ENCODE measurements at places on chromosomes 3 and 15. TPM values are rescaled to one million over a fixed set of nuclear protein-coding genes. Genes with fewer than 3 reads are reported as not detected.
A peak's percentile ranks its signal among the peaks of the same experiment; 100 is the strongest.

DNA sequence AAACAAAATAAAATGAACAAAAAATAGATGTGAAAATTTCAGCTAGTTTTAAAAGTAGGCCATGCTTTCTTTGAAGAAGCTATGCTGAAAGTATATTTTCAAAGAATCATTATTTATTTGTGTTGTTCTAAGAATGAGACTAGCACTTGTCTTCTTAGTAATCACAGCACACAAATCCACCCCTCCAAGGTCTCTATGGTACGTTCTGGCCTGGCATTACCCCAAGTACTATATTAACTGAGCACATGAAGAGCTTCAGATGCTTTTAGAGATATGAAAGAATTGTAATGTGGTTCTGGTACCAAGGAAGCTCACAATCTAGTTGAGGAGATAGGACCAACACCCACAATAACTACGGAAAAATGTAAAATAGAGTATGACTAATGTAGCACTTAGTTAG lies 416.5 kb downstream of the PLCL2 start:
- H3K4me1 ChIP-seq: peaks cover 8% of the 10 kb centered on the region
- no peaks in the 10 kb centered on the region for H3K27me3 ChIP-seq
- no peak overlapping the region for H3K27ac ChIP-seq
- no peaks in the 10 kb centered on the region for H3K36me3 ChIP-seq
- no peak for DNase-seq

- no peaks in the 10 kb centered on the region for H3K4me1 ChIP-seq
- DNase-seq: peak; percentile 63
- no peak overlapping the region for H3K4me3 ChIP-seq
- H3K36me3 ChIP-seq: no peaks in the 10 kb centered on the region
- H3K27ac ChIP-seq: peak overlapping the region; percentile 78
- no peaks in the 10 kb centered on the region for H3K27me3 ChIP-seq
Observed at GRCh38 chr15:65194826-65195547, 9.8 kb upstream of the CLPX start.

DNA sequence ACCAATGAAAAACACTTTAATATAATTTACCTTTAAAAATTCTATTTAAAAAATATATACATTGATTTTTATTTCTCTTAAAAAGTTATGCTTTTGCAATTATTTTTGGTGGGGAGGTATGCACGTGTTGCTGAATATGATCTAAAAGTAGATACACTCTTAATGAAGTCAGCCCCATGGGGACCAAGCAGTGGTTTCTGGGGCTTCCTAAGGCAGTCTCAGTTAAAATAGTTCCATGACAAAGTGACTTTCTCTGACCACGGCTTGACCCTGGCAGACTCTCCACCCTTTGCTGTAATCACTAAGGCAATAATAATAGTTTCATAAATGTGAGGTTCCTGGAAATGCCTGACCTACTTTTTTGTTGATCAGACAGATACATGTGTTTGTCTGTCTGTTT lies 50.4 kb downstream of the CCR4 start:
- no peak overlapping the region for H3K4me3 ChIP-seq
- H3K4me1 ChIP-seq: no peaks in the 10 kb centered on the region
- H3K27ac ChIP-seq: no peak overlapping the region

- no peak overlapping the region for H3K4me3 ChIP-seq
- no peaks in the 10 kb centered on the region for H3K36me3 ChIP-seq
- H3K4me1 ChIP-seq: peaks cover 9% of the 10 kb centered on the region
- no peaks in the 10 kb centered on the region for H3K27me3 ChIP-seq
- no peak overlapping the region for H3K27ac ChIP-seq
- no peak for DNase-seq
Observed at GRCh38 chr15:74730619-74731316, 5.4 kb upstream of the CYP1A1 start.

DNA sequence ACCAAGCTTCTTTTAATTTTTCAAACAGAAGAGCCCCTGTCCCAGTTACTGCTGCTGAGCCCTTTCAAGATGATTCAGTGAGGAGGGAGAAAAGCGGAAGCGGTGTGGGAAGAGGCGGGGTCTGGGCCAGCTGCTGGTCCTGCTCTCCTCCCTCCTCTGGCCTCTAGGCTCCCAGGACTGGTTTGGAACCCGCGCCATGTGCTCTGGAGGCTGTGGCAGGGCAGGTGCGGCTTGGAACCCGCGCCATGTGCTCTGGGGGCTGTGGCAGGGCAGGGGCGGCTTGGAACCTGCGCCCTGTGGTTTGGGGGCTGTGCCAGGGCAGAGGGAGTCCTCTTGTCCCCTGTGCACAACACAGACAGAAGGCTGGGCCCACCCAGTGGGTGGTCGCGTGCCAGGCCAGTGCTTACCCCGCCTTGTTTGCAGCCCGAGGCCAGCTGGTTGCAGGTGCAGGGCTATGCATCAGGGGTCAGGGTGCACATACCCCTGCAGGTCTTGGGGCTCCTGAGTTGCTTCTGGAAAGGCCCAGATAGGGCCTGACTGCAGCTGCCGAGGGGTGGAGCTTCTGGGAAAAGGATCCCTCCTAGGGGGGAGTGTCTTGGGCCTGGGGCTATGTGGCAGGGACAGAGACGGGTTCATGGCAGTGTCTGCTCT lies 12.2 kb downstream of the ALG1L2 start:
- no peaks in the 10 kb centered on the region for H3K36me3 ChIP-seq
- no peaks in the 10 kb centered on the region for H3K27me3 ChIP-seq
- no peak overlapping the region for H3K4me3 ChIP-seq

DNA sequence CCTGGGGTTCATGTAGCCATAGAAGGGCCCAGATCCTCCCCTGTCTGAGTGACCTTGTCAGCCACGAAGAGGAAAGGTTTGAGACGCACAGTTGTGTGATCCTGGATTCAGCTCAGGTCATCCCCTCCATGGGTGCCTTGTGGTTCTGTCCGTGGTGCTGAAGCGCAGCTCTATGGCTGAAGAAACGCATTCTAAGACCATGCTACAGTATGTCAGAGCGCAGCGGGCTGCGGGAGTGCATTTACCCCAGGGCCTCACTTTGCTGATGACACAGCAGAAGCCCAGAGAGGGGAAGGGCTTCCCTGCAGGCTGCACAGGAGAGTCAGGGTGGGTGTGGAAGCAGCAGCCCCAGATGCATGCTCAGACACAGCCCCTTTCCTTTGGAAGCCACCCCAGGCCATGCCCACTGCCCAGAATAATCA lies 68.8 kb upstream of the IQSEC1 start:
- H3K4me3 ChIP-seq: no peak overlapping the region
- H3K27me3 ChIP-seq: no peaks in the 10 kb centered on the region
- peak; percentile 58 for DNase-seq
- H3K27ac ChIP-seq: no peak overlapping the region
- H3K4me1 ChIP-seq: no peaks in the 10 kb centered on the region
- no peaks in the 10 kb centered on the region for H3K36me3 ChIP-seq

GRCh38 chr15:40600956-40601355 lies 6.9 kb downstream of the KNL1 start:
- H3K4me1 ChIP-seq: no peaks in the 10 kb centered on the region
- no peak overlapping the region for H3K27ac ChIP-seq
- H3K27me3 ChIP-seq: no peaks in the 10 kb centered on the region
- DNase-seq: no peak
- H3K4me3 ChIP-seq: no peak overlapping the region

DNA sequence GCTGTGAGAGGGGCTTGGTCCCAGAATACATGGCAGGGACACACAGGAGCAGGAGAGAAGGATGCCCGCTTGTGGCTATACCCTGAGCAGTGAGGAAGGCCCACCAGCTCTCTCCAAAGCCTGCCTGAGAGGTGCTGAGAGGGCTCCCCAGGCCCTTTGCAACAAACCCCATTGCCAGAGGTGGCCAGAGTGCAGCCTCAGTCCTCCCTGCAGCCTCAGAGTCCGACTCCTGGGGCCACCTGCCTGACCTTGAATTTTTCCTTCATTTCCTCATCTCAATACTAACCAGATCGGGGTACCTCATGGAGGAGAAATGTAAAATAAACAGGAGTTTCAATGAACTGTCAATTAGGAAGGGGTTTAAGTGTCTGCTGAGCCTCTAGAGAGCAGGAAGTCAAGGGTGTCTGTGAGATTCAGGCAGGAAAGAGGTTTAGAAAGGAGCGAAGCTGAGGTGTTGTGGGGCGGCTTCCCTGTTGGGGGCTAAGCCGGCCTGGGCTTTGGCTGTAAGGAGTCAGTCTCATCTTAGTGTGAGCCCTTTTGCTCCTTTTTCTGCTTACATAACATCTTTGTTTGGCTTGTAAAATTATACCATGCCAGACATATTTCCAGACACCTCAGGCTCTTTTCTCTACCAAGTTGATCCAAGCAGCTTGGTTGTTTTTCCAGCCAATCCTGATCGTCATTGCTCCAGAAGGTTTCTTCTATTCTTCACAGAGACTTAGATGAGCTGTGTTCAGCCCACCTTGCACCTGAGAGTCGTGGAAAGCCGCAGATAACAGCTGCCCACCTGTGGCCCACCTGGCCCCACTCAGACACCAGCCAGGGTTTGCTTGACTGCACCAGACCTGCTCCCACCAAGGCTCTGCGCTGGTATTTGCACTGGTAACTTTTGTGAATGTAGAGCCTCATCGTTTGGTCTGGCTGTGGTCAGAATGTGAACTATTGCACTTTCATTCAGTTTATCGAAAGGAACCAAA lies 36.7 kb downstream of the CMTM7 start:
- no peaks in the 10 kb centered on the region for H3K27me3 ChIP-seq
- H3K27ac ChIP-seq: no peak overlapping the region
- H3K4me3 ChIP-seq: no peak overlapping the region
- DNase-seq: no peak

- no peaks in the 10 kb centered on the region for H3K27me3 ChIP-seq
- no peak overlapping the region for H3K4me3 ChIP-seq
- no peak for DNase-seq
Observed at GRCh38 chr15:75107908-75108838, 84.8 kb downstream of the PPCDC start.

DNA sequence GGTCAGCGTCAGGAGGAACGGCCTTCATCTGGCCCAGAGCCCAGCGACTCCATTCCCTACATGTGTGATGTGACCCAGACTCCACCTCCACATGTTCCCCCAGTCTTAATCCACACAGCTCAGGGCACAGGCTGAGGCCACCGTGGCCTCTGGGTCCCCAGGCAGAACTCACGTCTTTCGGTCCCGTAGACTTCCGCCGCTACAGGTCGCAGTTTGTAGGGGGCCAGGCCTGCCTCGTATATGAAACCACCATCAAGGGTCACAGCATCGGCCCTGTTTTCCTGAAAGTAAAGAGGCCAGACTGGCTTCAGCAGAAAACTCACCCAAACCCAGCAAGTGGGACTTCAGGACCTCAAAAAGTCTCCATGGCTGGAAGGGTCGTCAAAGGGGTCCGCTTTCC lies 8.6 kb downstream of the LTF start:
- H3K4me3 ChIP-seq: no peak overlapping the region
- no peak for DNase-seq
- no peak overlapping the region for H3K27ac ChIP-seq
- no peaks in the 10 kb centered on the region for H3K4me1 ChIP-seq
- H3K27me3 ChIP-seq: no peaks in the 10 kb centered on the region
- H3K36me3 ChIP-seq: no peaks in the 10 kb centered on the region

- H3K27ac ChIP-seq: no peak overlapping the region
- peaks cover 3% of the 10 kb centered on the region for H3K4me1 ChIP-seq
- DNase-seq: no peak
Observed at GRCh38 chr3:101988596-101988995, 139.3 kb downstream of the NFKBIZ start.

GRCh38 chr3:52774066-52774713 lies 3.2 kb upstream of the ITIH1 start:
- H3K4me1 ChIP-seq: peaks cover 6% of the 10 kb centered on the region
- H3K27ac ChIP-seq: no peak overlapping the region
- no peak overlapping the region for H3K4me3 ChIP-seq
- no peak for DNase-seq
- H3K27me3 ChIP-seq: no peaks in the 10 kb centered on the region

DNA sequence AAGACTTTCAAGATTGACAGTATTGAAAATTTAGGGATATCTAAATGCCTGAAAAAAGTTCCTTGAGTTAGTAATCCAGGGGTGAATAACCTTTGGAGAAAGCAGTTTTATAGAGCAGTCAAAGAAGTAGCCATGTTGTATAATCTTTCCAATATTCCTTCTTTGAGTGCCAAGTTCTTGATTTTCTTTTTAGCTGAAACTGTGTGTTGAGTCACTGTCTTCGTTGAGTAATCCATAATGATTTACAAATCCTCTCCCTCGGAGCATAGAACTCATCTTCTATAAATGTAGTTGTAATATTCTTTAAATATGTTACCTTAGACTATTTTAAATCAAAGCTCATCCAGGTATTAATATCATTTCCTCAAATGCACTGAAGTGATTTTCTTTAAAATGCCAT lies 135.2 kb downstream of the BBX start:
- H3K4me3 ChIP-seq: no peak overlapping the region
- H3K27ac ChIP-seq: no peak overlapping the region
- DNase-seq: no peak
- H3K4me1 ChIP-seq: peaks cover 21% of the 10 kb centered on the region
- no peaks in the 10 kb centered on the region for H3K27me3 ChIP-seq
- no peaks in the 10 kb centered on the region for H3K36me3 ChIP-seq

- H3K4me1 ChIP-seq: no peaks in the 10 kb centered on the region
- DNase-seq: no peak
- H3K27ac ChIP-seq: no peak overlapping the region
- no peaks in the 10 kb centered on the region for H3K27me3 ChIP-seq
- H3K36me3 ChIP-seq: no peaks in the 10 kb centered on the region
Observed at GRCh38 chr3:110344897-110345767, 726.5 kb upstream of the NECTIN3 start.

GRCh38 chr15:41115652-41116115 lies 396 bp downstream of the INO80 start:
- H3K4me1 ChIP-seq: peaks cover 13% of the 10 kb centered on the region
- H3K4me3 ChIP-seq: peak overlapping the region; percentile 84
- no peaks in the 10 kb centered on the region for H3K27me3 ChIP-seq
- peak; percentile 81 for DNase-seq
- peak overlapping the region; percentile 99 for H3K27ac ChIP-seq

DNA sequence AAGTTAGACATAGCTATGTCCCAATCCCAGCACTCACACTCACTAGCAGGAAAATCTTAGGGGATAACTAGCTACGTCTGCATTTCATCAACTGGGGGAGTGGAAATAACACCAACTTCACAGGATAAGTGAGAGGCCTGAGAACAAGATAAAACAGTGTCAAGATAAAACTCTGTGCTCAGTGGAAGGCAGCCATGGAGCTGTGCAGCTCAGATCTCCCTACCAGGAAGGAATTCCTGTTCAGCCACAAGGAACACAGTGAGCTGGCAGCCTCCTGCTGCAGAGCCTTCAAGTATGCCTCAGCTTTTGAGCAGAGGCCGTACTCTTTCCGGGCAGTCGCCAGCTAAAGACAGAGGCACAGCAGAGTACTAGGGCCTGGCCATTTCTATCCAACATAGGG lies 115.8 kb upstream of the TOPAZ1 start:
- H3K4me3 ChIP-seq: no peak overlapping the region
- H3K36me3 ChIP-seq: no peaks in the 10 kb centered on the region
- no peaks in the 10 kb centered on the region for H3K27me3 ChIP-seq

SMCO1 gene
- total RNA-seq: 0.25 TPM

INAFM2 gene
- total RNA-seq: 31.8 TPM

C3orf22 gene
- 33.0 TPM for total RNA-seq

PARP9 gene
- total RNA-seq: 12.8 TPM

AQP9 gene
- 0.16 TPM for total RNA-seq

LMCD1 gene
- total RNA-seq: 47.9 TPM

PIF1 gene
- total RNA-seq: 19.1 TPM

ESYT3 gene
- 5.2 TPM for total RNA-seq
